ENCODE measurements at places on chromosomes 6 and 20.

DNA sequence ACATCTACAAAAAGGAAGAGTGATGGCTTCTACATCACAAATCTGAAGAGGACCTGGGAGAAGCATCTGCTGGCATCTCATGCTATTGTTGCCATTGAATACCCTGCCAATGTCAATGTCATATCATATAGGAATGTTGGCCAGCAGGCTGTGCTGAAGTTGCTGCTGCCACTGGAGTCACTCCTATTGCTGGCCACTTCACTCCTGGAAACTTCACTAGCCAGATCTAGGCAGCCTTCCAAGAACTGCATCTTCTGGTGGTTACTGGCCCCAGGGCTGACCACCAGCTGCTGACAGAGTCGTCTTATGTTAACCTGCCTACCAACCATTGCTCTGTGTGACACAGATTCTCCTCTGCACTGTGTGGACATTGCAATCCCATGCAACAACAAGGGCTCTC is 111.8 kb downstream of the PERP start:
- DNase-seq: no peak

GRCh38 chr6:55601120-55601519 is 22.1 kb upstream of the HMGCLL1 start:
- no peak for DNase-seq

- DNase-seq: peak; percentile 50
Measured at GRCh38 chr6:111764238-111765175, 108.7 kb downstream of the FYN start.

GRCh38 chr6:163180874-163181541 is 233.5 kb upstream of the QKI start:
- DNase-seq: no peak

- no peak for DNase-seq
Measured at GRCh38 chr6:140602431-140603248, 1228.2 kb upstream of the CITED2 start.

DNA sequence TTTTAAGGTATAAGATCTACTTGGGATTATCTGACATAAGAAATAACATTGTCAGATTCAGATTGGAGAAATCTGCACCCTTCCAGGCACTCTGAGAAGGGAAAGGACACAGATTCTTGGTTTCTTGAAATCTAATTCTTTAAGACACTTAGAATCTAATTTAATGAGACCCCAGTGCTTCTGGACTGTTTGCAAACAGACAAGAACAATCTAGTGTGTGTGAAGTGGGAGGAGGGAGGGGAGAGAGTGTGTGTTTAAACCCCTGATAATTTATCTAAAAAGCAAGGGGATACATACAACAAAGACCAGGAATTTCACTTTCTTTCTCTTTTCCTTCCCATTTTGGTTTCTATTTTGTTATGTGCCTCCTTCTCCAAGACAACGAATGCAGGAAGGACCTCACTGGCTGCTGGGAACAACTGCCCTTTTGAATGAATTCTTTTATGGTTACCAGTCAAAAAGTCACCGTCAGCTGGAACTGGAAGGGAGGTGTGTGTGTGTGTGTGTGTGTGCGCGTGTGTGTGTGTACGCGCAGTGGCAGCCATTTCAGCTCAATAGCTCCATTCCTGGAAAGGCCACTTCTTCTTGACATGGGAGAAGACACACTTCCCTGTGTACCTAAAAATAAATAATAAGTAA is 129.4 kb downstream of the BCAS1 start:
- DNase-seq: no peak

- no peak for DNase-seq
Measured at GRCh38 chr6:31272836-31273626, 1.1 kb upstream of the HLA-C start.

- DNase-seq: peak; percentile 84
Measured at GRCh38 chr6:31652925-31653724, 664 bp upstream of the BAG6 start.

- no peak for DNase-seq
Measured at GRCh38 chr20:23744817-23745216, 5.9 kb downstream of the CST1 start.

- no peak for DNase-seq
Measured at GRCh38 chr6:127547215-127547614, 28.1 kb upstream of the MTCL3 start.

- DNase-seq: no peak
Measured at GRCh38 chr6:133428295-133428694, 187.1 kb downstream of the EYA4 start.

DNA sequence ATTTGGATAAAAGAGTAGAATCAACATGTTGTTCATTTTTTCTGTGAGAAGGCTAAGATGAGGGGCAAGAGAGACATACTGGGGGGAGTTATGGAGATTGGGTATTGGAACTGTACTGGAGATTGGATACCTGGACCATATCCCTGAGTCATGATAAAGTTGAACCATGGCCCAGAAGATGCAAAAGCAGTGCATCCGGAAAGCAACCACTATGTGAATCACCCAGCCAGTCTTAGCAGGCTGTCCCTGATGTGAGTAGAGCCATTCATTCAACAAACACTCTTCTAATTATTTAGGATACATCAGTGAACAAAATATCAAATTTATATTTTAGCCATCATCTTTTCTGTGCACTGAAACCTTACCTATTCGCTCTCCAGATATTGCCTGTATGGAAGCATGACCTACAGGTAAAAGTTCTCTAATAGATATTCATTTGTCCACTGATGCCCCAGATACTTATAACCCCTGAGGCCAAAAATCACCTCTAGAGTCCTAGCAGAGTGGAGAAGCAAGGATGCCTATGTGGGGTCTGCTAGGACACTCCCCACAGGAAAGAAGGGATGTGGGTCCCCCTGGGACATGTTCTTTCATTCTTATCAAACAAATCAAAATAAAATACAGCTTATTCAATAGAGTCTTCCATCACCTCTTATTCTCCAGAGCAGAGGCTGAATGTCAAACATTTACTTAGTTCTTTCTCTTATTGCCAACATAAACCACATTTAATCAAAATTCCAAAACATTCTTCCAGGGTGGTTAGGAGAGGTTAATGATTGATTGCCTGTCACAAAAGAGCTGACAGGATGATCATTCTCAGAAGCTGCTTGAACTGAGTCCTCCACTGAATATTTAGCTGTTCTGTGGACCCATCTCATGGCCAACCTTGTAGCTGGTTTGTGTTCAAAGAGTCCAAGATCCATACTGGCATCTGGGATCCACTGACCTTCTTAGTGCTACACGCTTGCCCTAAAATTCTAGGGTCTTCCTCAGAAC is 37.0 kb upstream of the PKHD1 start:
- DNase-seq: no peak

GRCh38 chr6:74071214-74071613 is 375.2 kb downstream of the CD109 start:
- no peak for DNase-seq

- peak; percentile 30 for DNase-seq
Measured at GRCh38 chr6:156778454-156779205, 1.5 kb downstream of the ARID1B start.

DNA sequence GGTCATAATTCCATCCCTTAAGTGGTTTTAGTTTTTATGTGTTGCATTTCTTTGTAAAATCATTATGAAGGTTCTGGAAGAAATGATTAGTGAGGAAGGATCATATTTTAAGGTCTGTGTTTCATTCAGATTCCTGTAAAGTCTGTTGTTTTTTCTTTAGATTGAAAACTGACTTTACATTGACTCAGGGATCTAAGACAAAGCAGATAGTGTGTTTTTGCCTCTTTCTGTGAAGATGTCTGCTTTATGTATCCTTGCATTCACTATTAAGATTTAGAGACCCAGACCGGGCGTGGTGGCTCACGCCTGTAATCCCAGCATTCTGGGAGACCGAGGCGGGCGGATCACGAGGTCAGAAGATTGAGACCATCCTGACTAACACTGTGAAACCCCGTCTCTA is 225.7 kb downstream of the SAMD5 start:
- DNase-seq: no peak

DNA sequence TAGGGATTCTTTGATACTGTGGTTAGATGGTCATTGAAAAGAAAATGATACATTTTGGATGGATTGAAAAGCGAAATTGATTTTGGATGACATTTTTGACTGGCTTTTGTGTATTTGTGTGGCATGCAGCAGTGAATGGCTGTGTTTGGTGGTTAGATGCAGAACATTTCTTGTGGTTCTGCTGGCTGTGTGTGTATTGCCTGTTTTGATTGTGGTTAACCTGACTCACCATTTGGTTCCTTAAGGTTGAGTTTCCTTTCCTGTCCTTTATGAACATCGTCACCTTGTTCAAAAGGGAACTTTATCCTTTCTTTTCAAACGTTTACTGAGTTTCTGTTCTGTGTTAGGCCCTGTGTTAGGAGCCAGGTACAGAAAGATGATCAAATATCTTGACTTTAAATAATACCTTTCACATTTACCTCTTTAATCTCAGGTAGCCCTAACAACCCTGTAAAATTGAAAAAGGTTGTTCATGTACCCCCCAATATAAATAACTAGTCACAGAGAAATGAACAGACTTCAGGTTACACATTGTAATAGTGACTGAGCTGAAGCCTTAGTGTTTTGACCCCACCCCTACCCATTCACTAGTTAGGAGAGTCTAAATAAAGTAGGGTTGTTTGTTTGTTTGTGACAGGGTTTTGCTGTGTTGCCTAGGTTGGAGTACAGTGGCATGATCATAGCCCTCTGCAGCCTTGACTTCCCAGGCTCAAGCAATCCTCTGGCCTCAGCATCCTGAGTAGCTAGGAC is 23.8 kb downstream of the ANKS1A start:
- no peak for DNase-seq

DNA sequence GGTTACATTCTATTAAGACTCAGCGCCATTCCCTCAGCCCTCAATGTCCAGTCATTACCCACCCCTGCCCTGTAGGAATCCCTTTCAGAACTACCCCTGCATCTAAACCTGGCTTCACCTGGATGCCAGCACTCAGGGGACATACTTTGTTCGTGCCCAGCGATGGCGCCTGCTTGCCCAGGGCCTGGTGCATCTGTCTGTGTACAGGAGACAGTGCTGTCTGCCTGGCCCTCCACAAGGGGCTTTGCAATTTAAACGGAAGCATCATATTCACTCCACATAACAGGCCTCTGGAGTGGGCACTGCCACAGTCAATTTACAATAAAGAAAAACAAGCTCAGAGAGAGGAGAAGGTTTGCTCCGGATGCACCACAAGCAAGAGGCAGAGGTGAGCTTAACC is 4.6 kb downstream of the RSPO4 start:
- DNase-seq: no peak

GRCh38 chr6:117138425-117138824 is 126.9 kb upstream of the VGLL2 start:
- DNase-seq: no peak

DNA sequence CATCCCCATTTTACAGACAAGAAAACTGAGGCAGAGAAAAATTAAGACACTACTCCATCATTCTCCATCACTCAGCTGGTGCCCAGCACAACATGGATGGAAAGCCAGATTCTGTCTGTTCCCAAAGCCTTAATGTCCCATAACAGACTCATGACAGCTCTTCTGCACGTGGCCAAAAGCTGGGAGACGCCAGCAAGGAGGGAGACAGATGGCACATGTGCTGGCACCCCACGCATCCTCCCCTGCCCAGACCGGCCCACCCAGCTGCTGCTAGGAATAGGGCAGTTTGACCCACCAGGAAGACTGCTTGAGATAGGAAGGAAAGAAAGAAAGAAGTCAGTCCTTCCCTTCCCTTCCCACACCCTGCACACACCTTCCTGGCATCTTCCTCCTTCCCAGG is 96.3 kb downstream of the PREX1 start:
- DNase-seq: no peak

- DNase-seq: no peak
Measured at GRCh38 chr6:44166591-44167184, 8.1 kb downstream of the CAPN11 start.

- no peak for DNase-seq
Measured at GRCh38 chr20:8094415-8094818, 37.6 kb upstream of the PLCB1 start.

DNA sequence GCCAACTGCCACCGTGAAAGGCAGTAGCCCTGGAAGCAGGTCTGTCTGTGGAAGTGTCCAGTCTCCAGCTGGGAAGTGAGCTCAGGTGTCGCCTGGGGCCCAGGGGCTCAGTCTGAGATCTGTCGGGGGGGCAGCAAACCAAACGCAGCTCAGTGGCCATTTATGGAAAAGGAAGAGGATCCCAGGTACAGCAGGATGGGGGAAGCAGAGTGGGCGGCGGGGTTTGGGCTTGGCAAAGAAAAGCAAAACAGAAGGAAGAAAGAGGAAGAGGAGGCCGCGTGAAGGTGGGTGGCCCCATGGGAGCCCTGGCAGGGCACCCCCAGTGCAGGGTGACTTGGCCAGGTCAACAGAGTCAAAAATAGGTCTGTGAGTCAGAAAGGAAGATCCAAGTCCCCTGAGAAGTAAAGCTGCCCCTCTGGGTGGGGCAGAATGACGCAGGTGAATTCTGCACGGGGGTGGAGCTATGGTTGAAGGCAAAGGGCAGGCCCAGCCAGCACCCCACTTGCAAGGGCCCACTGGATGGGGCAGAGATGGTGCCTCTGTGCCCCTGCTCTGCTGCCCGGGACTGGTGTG is 5.3 kb downstream of the PXDC1 start:
- no peak for DNase-seq

DNA sequence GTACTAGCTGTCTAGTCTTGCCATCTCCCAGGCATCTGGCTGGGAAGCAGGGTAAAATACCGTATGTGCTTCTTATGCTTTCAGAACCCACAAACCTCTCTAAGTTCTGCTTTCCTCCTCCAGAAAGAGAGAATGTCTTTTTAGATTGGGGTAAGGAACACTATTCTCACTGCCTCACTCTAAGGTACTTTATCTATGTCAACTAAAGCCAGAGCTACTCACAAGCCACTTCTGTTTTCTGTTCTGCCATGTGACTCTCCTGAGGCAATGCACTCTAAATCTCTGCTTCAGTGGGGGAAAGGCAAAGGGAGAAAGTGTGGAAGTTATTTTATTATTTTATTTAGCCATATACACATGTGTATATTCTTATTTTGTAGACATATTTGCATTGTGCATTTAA is 15.6 kb downstream of the MEP1A start:
- no peak for DNase-seq

GRCh38 chr20:63530788-63531160 is 6.4 kb downstream of the PTK6 start:
- no peak for DNase-seq

All from stimulated activated CD8-positive, alpha-beta memory T cell treated with anti-CD3 and anti-CD28 coated beads, Interleukin-4, amount 100 ng/mL, for 4 hours (primary cell).